ENCODE measurements at places on chromosomes 4 and X.
A peak's percentile ranks its signal among the peaks of the same experiment; 100 is the strongest.

DNA sequence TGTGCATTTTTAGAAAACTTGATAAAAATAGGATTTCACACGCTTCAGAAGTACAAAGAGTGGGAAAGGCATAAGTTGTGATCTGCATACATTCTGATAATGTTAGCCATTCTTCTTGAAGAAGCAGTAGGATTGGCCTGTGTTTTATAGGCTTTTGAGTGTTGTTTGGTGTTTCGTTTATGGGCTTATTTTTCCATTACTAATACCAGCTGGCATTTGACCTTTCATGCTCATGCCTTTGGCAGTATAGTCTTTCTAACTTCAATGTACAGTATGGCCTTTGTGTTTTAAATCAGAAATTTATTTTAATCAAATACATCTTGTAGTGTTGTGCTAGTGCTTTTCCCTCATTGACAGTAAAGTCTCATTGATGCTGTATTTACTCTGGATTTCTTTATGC, 51.5 kb upstream of the SLC4A4 start:
- no peak for DNase-seq

DNA sequence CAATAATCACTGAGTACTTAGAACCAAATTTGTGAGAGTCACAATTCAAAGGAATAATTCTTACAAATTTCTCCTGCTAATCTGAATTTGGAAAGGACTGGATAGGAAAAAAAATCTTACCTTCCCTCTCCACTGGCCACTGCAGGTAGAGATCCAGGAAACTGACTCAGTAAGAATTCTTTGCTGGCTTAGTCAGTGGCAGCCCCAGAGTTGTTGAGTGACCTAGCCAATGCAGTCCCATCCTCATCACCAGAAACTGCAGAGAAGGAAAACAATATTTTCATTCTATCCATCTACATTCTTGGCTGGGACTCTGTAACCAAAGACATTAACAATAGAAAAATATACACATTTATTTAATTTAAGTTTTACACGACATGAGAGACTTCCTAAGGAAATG, 572.0 kb downstream of the ADGRL3 start:
- DNase-seq, result no peak

GRCh38 chr4:95058991-95059390, 301.2 kb downstream of the BMPR1B start:
- no peak for DNase-seq

DNA sequence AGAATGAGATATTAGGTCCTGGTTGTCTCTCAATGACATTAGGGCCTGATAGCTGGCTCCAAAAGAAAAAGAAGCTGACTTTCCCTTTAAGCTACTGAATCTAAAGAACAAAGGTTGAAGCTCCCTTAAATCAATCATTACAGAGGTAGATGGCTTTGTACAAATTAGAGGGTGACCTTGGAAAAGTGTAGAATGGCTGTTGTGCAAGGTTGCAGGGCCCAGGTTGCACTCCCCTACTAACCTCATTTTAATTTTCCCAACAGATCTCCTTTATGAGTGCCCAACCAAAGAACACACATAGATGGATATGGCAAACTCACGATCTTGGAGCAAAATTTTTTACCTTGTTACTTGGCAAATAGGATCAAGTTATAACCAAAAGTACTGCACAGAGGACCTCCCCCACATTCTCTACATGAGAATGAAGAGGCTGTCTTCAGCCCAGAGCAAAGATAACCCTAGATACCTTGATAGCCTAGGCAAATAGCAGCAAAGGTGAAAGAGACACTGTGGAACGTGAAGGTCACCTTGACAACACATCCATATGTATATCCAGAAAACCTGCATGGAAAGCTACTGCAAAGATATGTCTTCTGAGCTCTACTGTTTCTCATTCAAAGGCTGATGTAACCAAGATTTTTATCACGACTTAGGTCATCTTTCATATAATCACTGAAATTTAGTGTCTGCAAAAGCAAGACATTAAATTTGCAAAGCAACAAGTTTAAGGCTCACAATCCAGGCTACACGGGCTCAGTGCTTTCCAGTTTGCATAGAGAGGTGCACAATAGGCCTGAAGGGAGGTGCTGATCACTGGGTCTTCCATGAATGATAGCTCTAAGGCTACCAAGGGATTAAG, 23.0 kb downstream of the KLB start:
- peak; percentile 24 for DNase-seq
